ENCODE measurements at places on chromosomes 11 and 22. TPM values are rescaled to one million over a fixed set of nuclear protein-coding genes. Genes with fewer than 3 reads are reported as not detected.

DNA sequence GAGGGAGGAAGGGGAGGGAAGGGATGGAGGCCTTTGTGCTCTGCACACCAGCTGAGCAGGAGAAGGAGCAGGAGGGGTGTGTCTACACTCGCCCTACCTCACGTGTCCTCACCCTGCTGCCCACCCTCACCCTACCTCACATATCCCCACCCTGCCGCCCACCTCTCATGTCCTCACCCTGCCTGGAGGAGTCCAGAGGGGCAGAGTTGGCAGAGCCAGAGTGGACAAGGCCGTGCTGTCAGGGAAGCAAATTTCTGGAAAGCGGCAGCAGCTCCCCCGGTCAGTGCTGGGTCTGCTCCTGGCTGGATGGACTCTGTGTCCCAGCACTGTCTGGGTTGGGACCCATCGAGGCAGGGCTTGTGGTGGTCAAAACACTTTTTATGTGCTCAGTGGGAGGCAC, 799.6 kb downstream of the BRD1 start:
- no peak for DNase-seq

- DNase-seq, result no peak
These were observed 105.9 kb downstream of the NXPE2 start for GRCh38 chr11:114784216-114784615.

GRCh38 chr11:71307811-71308645, 55.7 kb upstream of the SHANK2 start:
- DNase-seq, result no peak

- no peak for DNase-seq
These were observed 3.1 kb downstream of the KCNJ5 start for GRCh38 chr11:128894286-128894681.

GRCh38 chr11:36012979-36013378, 69.1 kb downstream of the LDLRAD3 start:
- DNase-seq, result no peak

HTR3A gene
- total RNA-seq, result not detected

Measured in CD4-positive, alpha-beta memory T cell (primary cell).